Hematopoietic multipotent progenitor cell treated with erythropoietin and hydrocortisone succinate and interleukin-3 and kit ligand, for 6 days (in vitro differentiated cells): ENCODE measurements at places on chromosomes 6 and 20.

DNA sequence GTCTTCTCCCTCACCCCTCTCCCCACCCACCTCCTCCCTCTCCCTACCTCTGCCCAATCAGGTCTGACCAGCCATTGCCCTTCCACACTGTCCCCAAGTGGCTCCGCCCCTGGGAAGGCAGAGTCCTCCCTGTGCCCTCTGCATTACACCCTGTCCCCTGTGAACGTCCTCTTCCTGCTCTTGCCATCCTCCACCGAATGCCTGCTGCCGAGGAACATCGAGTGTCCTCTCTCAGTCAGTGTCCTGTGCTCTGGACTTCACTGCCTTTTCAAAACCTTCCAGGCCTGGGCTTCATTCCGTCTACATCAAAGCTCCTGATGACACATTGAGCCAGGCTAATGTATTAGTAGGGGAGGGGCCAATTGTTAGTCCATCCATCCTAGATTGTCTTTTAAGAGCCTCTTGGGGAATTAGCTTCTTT lies 3.3 kb upstream of the PACSIN1 start:
- peak; percentile 48 for DNase-seq

GRCh38 chr6:164409309-164410009 lies 899.9 kb downstream of the C6orf118 start:
- no peak for DNase-seq

DNA sequence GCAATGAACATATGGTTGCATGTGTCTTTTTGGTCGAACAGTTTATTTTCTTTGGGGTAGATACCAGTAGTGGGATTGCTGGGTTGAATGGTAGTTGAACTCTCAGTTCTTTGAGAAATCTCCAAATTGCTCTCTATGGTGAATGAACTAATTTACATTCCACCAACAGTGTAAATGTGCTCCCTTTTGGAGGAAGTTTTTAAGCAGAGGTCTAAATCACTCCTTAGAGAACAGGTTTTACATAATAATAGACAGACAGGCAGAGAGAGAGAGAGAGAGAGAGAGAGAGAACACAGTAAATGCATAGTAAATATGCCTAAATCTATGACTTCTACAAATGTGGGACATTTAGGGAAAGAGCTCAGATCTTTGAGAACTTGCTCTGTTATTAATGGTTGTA lies 37.6 kb downstream of the GRM1 start:
- DNase-seq: no peak

GRCh38 chr20:14921513-14921912 lies 584.1 kb upstream of the FLRT3 start:
- DNase-seq: no peak

- DNase-seq: no peak
Observed at GRCh38 chr20:10645205-10645570, 28.6 kb downstream of the JAG1 start.

DNA sequence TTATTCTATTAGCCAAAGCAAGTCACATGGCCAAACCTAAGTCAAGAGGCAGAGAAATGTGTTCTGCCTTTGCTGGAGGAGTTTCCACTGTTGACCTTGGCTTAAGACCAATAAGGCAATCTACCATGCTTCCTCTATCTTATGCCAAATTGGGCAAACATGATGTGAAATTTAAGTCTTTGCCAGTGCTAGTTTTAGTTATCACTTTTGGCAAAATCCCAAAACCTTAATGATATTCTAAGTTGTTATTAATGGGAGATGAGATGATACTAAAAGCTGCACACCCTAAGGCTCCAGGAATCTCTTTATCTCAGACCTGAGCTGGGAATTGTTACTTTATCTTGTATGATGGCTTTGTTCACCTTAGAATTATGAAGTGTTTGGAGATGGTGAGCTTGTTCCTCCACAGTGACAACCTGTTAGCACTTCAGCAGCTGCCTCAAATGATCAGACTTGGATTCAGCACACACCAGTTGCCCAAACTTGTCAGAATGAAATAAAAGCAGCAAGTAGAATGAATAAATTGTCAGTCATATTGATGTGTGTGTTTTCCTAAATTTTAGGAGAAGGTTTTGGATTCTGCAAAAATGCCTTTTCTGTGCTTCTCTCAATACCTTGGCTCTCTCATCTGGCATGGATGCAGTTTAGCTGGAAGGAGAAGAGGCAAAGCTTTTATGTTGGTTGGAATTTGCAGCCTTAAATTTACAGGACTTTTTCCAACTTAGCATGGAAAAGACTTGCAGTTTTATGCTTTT lies 49.3 kb downstream of the RIN2 start:
- no peak for DNase-seq

GRCh38 chr6:141513830-141514229 lies 618.9 kb upstream of the GJE1 start:
- peak; percentile 7 for DNase-seq

- no peak for DNase-seq
Observed at GRCh38 chr6:128057541-128057940, 156.7 kb upstream of the THEMIS start.

DNA sequence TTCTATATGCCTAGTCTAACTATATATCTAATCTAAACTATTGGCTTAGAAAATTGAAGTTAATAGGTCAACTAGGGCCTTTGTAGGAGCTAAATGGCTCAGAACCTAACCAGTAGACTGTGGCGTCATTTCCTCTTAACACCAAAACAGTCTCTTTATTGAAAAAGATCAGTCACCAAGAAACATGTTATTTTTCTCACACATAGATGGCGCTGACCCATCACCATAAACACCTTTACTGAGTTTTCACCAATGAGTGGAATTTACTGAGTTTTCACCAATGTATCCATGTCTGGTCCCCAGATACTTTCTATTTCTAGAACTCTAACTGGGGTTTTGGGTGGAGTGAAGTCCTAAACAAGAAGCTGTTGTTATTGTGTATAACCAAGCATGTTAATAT lies 636.0 kb downstream of the BCKDHB start:
- DNase-seq: peak; percentile 27

DNA sequence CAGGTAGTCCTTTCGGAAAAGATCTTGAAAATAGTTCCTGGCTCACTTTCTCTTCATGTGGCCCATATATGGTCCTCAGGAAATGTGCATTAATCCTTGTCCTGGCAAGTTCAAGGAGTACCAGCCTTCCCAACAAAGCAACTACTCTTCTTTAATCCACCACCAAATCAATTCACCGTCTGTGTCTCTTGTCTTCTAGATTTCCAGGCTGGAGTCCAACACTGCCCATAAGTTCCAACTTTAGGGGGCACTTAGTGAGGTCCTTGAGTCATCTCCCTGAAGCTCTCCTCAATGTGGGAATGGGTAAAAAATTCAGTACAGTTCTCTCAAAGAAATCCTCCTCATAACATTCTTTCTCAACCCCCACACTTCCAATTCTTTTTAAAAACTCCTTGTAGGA lies 6.9 kb upstream of the DAAM2 start:
- DNase-seq: no peak

DNA sequence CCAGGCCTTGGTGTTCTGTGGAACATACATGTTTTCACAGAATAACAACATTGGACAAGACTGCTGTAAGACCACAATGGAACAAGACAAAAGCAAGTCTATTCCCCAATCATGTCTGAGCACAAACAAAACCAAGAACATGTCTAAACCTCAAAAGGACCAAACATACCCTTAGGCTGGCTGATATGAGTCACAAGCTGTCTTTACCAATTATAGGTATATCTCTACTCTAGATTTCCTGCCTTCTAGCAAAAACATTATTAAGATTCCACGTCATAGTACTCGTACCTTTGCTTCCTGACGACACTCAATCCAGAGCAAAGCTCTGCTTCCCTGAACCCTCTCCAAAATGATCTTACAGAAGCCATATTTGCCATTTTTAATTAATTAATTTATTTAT lies 15.4 kb upstream of the L3MBTL1 start:
- DNase-seq: no peak

DNA sequence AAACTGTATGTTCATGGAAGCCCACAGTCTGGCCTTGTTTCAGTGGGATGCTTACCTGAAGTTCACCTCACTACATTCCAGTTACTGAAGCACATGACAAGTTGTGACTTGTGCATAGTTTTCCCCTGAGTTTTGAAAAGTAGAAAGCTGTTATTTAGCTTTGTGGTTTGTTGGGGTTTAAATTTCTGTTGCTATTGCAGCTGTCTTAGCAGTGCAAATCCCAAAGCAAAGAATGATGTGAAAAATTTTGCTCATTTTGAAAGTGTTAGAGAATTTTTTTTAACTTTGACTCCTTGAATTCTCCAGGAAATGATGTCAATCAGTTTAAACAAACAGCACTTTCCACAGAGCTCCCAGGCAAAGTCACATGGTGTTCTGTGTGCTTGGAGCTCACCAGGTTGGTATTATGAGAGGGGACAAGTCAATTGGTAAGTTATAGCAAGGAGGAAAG lies 268.4 kb downstream of the ADGRG6 start:
- DNase-seq: no peak

- DNase-seq: peak; percentile 84
Observed at GRCh38 chr6:136288566-136289326, 900 bp downstream of the BCLAF1 start.

DNA sequence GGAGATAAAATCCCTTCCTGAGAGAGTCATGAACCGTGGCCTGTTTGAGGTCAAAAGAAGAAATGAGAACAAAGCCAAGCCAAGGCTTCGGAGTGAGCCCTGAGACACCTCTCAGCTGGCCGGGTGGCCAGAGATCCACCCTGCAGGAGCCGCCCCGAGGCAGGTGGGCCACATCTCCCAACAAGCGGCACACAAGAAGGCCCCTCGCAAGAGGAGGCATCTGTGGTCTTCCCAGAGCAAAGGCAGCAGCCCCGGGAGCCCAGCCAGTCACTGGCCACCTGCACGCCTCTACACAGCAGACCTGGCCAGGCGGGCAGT lies 30.9 kb upstream of the AFDN start:
- DNase-seq: no peak

GRCh38 chr6:31663126-31663960 lies 1.5 kb downstream of the GPANK1 start:
- no peak for DNase-seq

- peak; percentile 26 for DNase-seq
Observed at GRCh38 chr6:152954443-152954842, 28.4 kb downstream of the FBXO5 start.

GRCh38 chr6:143183666-143184065 lies 123.0 kb downstream of the AIG1 start:
- no peak for DNase-seq

DNA sequence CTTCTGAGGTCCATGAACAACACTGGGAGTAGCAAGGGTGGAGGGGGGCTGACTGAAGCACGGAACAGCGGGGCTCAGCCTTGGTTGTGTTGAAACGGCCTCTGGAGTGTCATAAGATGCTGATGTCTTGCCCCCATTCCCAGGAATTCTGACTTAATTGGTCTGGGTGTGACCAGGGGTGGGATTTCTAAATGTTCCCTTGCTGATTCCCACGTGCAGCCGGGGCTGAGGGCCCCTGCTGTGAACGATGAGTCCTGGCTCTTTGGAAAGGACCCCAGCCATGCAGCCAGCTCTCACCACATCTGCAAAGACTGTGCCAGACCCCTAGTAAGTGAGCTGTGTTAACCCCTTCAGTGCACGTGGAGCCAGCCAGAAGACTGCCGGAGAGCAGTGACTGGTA lies 28.6 kb upstream of the FAM50B start:
- DNase-seq: no peak

DNA sequence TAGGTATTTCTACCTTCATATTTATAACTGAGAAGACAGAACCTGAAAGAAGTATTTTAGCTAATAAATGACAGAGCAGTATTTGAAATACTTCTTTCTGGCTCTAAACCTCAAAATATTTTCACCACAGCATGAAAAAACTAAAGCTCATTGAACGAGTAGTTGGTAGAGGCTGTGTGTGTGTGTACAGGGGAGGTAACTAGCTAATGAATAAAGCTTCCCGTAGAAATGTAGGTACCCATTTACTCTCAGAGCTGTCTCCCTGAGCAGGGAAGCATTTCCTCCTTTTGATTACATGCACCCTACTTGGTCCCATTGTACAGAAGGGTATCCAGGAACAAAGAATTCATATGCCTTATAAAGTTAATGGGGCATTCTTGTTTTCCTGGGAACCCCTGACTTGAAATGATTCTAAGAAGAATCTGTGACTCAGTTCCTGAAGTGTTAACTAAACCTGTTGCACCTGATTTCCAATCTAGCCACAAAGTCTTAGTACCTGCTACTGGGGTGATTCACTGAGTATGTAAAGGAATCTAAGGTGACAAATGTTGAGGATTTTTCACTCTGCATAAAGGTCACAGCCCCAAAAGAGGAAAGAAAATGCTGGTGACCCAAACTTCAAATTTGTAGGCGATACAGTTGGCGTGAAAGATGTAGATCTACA lies 12.5 kb downstream of the CRYBG1 start:
- DNase-seq: no peak

- peak; percentile 85 for DNase-seq
Observed at GRCh38 chr6:134295953-134296553, 21.9 kb downstream of the SGK1 start.

DNA sequence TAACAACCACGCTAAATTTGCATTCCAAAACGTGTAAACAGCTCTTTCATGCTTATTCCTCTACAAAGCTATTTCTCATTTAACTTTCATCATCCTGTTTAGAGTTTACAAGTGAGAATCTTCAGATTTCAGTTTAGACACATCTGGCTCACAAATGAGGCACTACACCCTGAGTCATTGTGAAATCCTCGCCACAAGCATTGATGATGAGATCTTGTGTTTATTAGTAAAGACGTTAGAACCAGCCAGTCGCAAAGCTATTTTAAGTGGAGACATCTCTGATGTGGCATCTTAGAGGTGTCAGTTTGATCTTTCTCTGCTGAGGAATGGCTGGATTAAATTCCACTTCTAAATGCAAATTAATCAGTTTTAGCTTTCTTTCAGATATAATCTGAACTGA lies 8.3 kb upstream of the ISM1 start:
- DNase-seq: no peak

GRCh38 chr6:163738725-163739407 lies 324.3 kb downstream of the QKI start:
- DNase-seq: no peak

- no peak for DNase-seq
Observed at GRCh38 chr20:54152227-54153040, 21.4 kb downstream of the CYP24A1 start.

DNA sequence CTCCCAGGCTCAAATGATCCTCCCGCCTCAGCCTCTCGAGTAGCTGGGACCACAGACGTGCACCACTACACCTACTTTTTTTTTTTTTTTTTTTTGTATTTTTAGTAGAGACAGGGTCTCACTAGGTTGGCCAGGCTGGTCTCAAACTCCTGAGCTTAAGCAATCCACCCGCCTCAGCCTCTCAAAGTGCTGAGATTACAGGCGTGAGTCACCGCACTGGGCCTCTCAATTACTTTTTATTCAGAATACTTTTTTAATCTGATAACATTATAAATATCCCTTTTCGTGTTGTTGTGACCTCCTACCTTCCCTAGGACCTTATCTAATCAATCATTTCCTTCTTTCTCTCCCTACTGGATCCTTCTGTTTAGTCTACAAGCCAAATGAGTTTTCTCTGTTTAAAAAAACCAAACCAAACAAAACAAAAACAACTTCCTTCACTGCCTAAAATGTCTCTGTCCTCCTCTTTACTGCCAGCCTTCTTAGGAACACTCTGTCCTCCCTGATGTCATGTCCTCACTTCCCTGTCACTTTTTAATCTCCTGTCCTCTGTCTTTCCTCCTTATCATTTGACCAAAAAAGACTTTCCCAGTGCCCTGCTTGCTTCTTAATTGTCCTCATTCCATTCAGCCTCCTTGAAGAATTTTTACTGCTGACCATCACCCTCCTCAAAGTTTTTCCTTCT lies 85.0 kb downstream of the CAP2 start:
- DNase-seq: no peak

- DNase-seq: no peak
Observed at GRCh38 chr20:52924411-52925271, 47.5 kb upstream of the TSHZ2 start.
